ENCODE measurements at places on chromosomes 2 and 18.
A peak's percentile ranks its signal among the peaks of the same experiment; 100 is the strongest.

DNA sequence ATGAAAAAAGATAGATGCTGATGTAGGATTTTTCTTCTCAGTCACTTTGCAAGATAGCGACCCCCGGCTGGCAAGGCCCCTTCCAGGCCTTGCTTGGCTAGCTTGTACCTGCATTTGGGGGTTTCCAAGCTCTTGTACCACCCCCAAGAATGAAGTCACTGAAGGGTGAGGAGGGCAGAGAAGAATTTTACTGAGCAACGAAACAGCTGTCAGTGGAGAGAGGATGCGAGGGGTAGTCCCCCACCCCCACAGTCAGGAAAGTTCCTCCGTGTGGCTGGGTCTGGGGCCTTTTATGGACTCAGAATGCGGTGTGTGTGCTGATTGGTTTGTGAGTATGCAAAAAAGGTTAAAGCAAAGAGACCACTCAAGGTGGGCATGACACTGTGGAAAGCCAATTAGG lies 382.0 kb downstream of the GPD2 start:
- DNase-seq = no peak

DNA sequence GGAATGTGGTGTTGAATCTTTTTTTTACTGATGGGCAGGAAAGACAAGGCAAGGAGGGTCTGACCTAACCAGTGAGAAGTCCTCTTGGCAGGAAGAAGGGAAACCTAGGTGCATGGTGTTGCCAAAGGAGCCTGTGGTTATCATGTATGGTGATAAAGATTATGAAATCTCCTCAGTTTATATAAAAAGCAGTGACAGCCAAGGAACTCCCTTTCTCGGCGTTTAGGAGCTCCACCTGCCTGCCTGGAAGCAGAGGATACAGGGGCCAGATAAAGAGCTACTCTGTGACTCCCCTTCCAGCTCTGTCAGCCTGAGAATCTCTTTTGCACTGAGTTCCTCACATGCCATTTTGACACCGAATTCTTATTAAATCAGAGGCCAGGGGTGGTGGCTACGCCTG lies 26.1 kb downstream of the COLEC12 start:
- DNase-seq = no peak

- peak; percentile 45 for DNase-seq
Observed at GRCh38 chr2:157261199-157261782, 3.8 kb downstream of the GALNT5 start.

DNA sequence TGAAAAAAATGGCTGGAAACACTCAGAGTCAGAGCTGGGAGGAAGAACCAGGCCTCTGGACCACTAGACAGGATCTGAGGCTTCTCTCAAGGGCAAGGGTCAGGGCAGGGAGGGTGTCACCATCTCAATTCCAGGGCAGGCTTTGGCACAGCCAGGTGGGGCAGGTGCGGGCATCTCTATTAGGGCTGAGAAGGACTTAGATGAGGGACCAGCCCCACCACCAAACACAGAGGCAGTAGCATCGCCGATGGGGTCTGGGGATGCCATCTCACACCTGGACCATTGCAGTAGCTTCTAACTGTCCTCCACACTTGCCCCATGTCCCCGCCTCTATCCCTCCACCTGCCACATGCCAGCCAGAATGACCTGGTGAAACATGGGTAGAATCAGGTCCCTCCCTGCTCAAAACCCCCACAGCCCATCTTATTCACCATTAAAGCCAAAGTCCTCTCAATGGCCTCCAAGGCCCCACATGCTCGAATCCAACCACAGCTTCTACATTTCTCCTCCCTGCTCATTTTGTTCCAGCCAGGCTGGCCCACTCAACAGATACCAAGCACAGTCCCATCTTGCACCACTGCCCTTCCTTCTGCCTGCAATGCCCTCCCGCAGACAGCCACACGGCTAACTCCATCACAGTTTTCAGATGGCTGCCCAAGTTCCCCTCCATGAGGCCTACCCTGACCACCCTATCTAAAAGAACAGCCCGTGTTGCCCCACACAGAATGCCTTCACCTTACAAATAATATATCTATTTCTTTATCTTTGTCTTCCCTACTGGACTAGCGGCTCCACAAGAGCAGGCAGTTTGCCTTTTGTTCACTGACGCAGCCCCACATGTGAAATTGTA lies 177.4 kb downstream of the SMAD2 start:
- DNase-seq = no peak

DNA sequence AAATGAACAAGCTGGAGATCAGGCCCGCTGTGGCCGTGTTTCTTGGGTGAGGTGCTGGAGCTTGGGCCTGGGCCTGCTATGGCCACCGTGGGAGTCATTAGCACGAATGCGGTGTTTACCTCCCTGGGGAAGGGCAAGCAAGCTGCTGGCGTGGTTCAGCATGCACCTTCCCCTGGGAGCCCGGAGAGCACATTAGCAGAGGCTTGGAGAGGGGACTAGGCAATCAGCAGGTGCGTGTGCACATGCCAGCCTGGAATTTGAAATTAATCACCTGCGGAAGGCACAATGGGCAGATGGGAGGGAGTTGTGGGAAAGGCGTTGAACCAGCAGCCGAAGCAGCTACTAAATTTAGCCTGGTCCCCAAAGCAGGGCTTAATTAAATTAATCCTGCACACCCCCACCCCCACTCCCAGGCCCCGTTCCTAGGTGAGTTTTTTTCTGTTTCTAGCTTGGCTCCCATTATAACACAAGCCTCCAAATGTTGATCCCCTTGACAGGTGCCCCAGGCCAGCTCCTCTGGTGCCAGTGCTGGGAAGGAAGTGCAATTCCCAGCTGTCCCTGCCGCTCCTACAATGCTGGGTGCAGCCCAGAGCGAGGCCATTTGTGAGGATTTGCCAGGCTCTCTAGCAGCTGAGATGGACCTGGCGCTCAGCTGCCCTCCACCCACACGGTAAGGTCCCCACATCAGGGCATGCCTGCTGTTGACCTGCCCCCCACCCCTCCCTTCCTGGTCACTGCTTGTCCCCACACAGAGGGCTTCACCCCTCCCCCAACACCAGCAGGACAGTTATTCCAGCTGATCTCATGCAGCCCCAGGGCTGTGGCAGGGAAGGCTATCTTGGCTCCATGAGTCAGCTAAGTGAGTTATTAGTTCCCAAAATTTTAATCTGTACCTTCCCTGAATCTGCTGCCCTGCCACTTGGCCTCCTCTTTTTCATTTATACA lies 115.0 kb downstream of the ZBTB7C start:
- no peak for DNase-seq

GRCh38 chr18:11500153-11501122 lies 109.0 kb upstream of the SLC35G4 start:
- no peak for DNase-seq

- DNase-seq = no peak
Observed at GRCh38 chr18:48548011-48548771, 9.4 kb downstream of the CTIF start.
